ENCODE measurements at places on chromosomes 3 and 15.

DNA sequence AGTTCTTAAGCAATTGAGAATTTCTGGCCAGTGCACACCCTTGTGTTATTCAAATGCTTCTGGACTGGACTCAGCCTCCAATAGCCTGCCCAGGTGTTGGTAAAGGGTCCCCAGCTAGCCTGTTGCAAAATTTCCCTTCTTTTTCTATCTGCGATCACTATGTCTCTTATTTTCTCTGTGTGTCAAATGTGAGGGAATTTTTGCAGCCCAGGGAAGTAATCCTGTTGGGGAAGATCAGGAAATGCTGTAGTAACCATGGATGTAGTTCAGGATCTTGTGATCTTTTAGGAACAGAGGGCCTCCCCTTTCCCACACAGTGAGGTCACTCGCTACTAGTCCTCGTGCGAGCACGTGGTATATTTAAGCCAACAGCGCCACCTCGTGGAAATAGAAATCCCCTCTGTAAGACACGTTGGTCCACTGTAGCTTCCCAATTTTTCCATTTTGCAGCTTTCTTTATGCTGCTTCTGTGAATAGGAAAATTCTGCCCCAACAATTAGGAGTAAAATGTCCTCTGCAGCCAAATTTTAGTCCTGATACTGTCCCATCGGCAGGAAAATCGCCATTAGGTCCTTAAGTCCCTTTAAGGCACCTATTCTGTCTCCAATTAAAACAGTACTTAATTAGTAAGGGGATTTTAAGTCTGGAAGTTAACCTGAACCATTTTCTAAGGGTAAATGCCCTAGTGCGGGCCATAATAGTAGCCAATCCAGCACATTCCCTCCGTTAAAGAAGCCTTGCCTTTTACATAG, 4.0 kb upstream of the SMCO1 start:
- peak; percentile 63 for DNase-seq

DNA sequence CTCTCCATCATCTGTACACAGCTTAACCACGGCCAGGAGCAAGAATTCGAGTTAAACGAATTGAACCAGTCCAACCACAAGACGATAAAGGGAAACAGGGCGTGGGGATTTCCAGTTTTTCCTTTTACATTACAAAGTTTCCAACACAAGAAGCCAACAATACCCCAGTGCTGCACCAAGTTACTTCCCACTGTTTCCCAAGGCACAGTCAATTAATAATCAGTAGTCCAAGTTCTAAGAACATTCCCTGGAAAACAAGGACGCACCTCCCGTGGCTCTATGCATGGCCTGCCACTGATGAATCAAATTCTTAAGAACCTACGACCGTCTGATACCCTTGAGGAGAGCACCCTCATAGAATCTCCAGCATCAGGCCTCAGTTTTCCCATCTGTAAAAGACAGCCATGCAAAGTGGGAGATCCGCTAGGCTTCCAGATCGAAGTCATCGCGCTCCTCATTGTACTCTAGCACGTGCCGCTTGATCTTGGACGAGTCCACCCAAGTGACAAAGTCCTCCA, 774 bp downstream of the IMP3 start:
- no peak for DNase-seq

DNA sequence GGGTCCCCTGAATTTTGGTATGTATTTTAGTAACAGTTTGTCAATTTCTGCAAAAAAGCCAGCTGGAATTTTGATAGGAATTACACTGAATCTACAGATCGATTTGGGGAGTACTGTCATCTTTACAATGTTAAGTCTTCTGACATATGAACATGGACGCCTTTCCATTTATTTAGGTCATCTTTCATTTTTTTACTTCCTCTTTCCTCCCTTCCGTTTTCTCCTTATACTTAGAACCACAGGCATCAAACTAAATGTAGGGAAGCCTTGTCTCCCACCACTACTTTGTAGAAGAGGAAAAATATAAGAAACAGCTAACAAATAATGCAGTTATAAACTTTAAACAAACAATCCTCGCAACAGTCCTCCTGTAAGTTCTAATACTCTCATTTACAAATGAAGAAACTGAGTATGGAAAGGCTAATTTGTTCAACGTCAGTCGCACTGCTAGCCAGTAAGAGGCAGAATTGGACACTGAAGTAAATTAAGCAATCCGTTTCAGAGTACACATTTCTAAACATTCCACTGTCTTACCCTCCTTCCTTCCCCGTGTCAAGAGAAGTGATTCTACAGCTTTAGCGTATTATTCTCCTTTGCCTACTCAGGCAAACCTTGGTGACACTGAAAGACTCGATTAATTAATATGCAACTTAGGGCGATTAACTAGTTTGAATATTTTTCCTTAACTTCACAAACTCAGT, 25.6 kb downstream of the RHOA start:
- no peak for DNase-seq

DNA sequence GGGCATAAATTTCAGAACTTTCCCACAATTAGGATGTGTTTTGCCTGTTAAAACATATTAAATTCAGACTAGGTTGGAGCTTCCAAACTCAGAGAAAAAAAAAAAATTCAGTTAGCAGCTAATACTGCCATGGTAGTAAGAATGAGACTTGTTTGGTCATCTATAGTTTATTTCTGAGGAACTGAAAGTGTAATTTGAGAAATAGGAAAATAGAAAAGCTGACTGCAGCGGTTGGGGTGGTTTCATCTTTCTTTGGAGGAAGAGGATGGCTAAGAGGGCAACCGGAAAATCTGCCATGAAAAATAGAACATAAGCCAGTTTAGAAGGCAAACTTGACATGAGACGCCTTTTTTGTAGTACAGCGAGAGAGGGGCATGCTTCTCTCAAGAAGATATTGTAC, 371.2 kb upstream of the ROBO2 start:
- DNase-seq, result no peak

DNA sequence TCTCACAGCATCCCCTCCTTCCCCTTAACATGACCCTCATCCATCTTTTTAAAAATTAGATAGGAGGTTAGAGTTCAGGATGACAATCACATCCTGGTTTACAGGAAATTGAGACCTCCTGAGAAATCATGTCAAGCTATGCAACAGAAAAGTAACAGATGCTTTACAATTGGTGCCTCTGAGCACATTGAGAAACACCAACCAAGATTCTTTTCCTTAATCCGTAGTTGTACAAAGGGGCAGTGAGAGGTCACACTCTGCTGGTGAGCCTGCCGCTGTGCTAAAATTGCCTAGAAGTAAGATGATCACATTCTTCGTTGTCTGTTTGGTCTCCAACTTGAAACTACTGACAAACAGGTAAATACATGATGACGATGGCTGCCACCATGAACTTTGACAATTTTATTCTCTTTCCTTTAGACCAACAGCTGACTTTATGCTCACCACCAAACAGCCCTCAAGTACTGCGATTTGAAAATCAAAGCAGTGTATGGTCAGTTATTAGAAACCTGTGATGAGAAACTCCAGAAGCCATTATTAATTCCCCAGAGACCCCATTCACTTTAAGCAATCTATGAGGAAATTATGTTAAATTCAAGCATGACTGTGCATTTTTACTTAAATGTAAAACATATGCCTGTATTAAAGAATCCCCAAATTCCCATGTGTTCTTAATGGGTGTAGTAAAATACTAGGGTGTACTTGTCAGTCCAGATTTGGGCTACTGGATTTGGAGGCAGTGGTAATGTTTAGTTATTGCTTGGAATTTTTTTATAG, 210.7 kb upstream of the UBE2E1 start:
- no peak for DNase-seq

- DNase-seq, result peak; percentile 39
Observed at GRCh38 chr3:124137216-124137615, 145.3 kb upstream of the ROPN1 start.

- no peak for DNase-seq
Observed at GRCh38 chr15:72379856-72380430, 4.1 kb upstream of the HEXA start.

GRCh38 chr3:146746190-146746589, 141.0 kb upstream of the PLSCR5 start:
- DNase-seq, result no peak

GRCh38 chr3:57164217-57164656, 916 bp downstream of the IL17RD start:
- DNase-seq, result no peak

GRCh38 chr15:95946241-95946640, 384.3 kb upstream of the NR2F2 start:
- no peak for DNase-seq

DNA sequence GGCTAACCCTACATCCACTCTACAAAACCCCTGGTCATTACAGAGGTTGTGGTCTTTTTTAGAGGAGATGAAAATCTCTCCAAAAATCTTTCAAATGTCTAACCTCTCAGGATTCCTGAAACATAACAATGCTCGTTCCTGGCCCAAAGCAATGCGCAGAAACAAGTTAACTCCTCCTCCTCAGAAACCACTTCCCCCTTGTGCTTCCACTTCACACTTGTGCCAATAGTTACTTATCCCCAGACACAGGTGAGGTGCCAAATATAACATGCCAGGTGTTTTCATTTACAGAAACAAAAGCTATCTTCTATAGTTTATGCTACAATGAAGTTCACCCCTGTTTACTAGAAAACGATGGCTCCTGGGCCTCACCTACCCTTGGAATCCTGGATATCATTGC, 6.2 kb downstream of the NDUFAF1 start:
- DNase-seq, result no peak

GRCh38 chr15:32974691-32975090, 219.8 kb downstream of the FMN1 start:
- no peak for DNase-seq

GRCh38 chr3:125231895-125232294, 19.3 kb upstream of the SLC12A8 start:
- no peak for DNase-seq

DNA sequence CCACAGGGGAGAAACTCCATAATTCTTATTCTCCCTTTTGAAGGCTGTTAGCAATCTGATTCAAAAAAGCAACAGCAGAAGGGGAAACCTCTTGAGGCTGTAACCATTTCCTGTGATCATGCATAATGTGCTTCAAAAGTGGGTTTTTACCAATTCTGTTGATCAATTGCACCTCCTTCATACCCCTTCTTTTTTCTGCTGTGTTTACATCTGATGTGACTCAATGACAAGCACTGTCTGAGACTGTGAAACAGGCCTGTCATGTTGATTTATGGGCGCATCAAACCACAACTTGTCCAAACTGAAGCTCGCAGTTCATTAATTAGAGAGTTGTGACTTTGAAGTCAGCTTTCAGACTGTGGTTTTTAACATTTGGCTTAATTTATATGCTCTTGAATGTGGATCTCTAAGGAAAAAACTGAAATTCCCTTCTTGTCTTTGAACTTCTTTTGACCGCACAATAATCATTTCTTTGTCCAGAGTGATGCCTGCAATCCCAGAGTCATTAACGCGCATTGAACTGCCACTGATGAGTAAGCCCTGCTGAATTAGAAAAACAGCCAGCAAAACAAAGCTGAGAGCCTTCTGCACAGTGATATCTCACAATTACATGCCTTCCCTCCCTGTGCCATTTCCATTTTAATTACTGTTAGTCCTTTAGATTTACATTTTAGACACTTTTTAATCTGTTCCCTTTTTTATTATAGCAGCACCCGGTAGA, 532.8 kb downstream of the FOXP1 start:
- DNase-seq, result no peak

DNA sequence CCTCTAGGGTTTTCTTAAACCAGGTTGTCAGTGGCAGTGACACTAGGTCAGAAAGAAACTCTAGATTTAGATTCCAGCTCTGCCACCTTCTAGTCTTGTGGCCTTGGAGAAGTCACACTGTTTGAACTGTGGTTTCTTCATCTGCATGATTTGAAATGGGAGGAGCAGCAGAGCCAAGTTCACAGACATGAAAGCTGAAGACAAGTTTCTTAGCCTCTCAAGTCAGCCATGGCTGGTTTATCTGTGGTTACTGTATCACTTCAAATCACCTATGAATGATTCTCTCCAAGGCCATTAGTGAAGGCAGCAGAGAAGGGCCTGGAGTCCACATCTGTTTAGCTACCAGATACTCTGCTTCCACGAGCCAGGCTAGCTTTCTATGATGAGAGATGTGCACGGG, 15.6 kb downstream of the CLEC3B start:
- DNase-seq, result no peak

- no peak for DNase-seq
Observed at GRCh38 chr15:99167201-99167600, 62.3 kb downstream of the SYNM start.

- no peak for DNase-seq
Observed at GRCh38 chr15:28946803-28947202, 61.0 kb downstream of the APBA2 start.

GRCh38 chr3:84100861-84101260, 857.9 kb upstream of the CADM2 start:
- DNase-seq, result no peak

- DNase-seq, result peak; percentile 98
Observed at GRCh38 chr15:66581972-66582537, 16.3 kb upstream of the LCTL start.

GRCh38 chr3:112405845-112406244, 72.9 kb downstream of the CD200 start:
- no peak for DNase-seq

- DNase-seq, result peak; percentile 50
Observed at GRCh38 chr3:51684971-51685751, 14.1 kb downstream of the TEX264 start.

DNA sequence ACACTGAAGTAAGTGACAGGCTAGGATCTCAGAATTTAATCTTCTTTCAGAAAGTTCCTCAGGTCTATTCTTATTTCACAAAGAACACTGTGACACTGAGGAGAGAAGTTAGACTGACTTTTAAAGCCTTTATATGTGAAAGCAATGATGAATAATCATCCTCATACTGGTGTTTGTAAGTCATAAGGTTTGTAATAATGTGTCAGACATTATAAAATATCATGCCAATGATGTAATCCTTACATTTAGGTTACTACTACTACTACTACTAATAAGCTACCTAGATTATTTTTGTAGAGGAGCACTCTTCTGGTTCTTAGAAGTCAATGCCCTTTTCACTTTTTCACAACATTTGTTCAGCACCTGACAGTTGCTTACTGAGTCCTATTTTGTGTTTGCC, 33.4 kb downstream of the FANCD2OS start:
- DNase-seq, result no peak

GRCh38 chr3:197408177-197408957, 110.0 kb upstream of the DLG1 start:
- no peak for DNase-seq

Data from LNCaP clone FGC (cell line).